ENCODE measurements at places on chromosomes 1 and 21.

DNA sequence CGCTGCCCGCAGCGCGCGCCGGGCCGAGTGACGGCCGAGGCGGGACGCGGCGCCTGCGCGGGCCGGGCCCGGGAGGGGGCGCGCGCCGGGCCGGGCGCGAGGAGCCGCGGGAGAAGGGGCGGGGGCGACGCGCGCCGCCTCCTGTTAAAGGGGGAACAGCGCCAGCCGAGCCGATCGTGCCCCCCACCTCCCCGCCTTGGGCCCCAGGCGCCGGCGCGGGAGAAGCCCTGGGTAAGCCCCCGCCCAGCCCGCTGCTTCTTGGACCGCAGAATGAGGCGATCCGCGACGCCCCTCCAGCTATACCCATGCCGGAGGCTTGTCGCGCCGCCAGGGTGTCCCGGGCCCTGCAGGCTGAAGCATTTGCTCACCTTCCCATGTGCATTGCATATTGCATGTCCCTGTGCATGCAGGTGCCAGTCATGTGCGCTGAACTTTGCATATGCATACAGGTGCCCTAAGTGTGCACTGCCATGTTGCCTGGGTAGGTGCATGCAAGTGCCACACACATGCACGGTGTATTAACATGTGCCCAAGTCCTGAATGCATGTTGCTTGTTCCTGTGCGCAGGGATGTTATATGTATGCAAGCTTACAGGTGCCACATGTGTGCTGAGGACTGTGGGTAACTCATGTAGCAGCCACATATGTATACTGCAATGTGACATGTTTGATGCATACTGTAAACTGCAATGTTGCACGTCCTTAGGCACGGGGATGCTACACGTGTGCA lies at the start of gene ADGRB2:
TSS of gene ADGRB2 (minus strand) at position 29 of the 729 bp plus-strand sequence. CDS start 7,119 bp downstream, outside the sequence.
- DNase-seq: no peak

DNA sequence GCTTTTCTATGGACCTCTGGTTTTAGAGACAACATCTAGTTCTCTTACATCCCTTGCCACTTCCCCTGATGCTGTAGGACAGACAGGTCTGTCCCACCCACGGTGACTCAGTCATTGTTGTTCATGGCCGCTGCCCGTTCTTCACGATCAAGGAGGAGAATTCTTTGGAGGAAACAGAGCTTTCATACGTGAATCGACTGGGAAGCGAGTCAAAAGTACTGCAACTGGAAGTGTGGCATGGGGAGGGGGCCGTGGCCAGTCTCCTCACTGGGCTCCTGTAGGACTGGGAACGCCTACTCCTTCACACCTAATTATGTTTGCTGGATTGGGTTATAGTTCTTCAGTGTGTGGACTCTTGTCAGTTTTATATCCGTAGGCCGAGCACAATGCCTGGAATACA lies 4.4 kb upstream of the SLC37A1 start:
- no peak for DNase-seq

GRCh38 chr1:174999936-175000696 lies at the start of gene CACYBP:
Gene CACYBP, plus strand, starts transcription at chr1:174999947. Its CDS starts 234 bp downstream, at chr1:175000181.
- no peak for DNase-seq

- no peak for DNase-seq
These were observed 71.0 kb downstream of the ST6GALNAC5 start for GRCh38 chr1:76938304-76938703.

- peak; percentile 27 for DNase-seq
These were observed 58.8 kb upstream of the SPATA6 start for GRCh38 chr1:48530727-48531351.
